Neuronal stem cell (in vitro differentiated cells): ENCODE measurements at places on chromosomes 3 and 15.

- DNase-seq, result no peak
Observed at GRCh38 chr15:58369261-58369701, 62.5 kb upstream of the LIPC start.

- no peak for DNase-seq
Observed at GRCh38 chr3:1942781-1943180, 155.9 kb upstream of the CNTN4 start.

- no peak for DNase-seq
Observed at GRCh38 chr15:76258460-76258859, 52.8 kb downstream of the ETFA start.

DNA sequence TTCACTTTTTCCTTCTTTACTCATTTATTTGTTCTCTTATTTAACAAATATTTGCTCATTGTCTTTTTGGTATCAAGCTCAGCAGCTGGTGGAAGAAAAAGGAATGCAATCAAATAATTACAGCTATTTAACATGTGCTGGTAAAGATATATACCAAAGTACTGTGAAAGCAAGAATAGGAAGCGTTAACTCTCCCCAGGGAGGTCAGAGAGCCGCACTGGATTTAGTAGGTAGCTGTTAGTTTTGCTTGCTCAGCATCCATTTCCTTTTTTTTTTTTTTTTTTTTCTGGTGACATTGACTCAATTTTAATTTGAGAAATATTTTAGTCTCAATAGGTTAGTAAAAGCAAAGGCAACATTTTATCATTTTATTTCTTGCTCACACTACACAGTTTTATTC lies 308.5 kb upstream of the MDFIC2 start:
- no peak for DNase-seq

- no peak for DNase-seq
Observed at GRCh38 chr3:81886081-81886480, 124.6 kb upstream of the GBE1 start.

GRCh38 chr15:99764522-99764921 lies 31.3 kb upstream of the LYSMD4 start:
- no peak for DNase-seq

GRCh38 chr3:196620161-196620604 lies 19.3 kb upstream of the NRROS start:
- DNase-seq, result peak; percentile 29

DNA sequence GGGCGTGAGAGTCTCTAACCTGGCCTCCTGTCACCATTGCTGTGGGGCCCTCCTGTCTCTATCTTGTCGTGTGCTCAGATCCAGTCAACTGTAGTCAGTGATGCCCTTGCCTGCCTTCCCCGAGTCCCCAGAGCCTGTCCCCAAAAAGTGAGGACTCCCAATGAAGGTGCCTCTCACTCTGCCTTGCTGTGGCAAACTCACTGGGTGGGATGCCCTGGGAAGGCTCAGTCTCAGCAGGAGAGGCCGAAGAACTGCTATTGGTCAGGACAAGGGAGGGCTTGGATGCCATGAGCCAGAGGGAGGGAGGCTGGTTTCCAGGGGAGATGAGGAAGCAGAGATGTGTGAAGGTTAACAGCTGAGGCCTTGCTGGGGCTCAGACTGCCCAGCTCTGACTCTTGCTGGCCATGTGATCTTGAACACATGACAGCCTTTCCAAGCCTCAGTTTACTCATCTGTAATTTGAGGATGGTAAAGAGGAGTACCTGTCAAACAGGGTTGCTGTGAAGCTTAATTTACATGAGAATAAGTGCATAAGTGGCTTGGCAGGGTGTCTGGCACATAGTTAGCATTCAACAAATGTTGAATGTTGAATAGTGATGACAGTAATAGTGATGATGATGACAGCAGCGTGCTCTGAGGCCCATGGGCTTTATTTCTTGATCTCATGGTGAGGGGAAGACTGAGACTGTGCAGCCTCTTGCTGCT lies 8.2 kb downstream of the KY start:
- no peak for DNase-seq

GRCh38 chr15:97903971-97904572 lies 56.4 kb upstream of the ARRDC4 start:
- peak; percentile 68 for DNase-seq

GRCh38 chr3:127814325-127814781 lies 8.0 kb downstream of the MGLL start:
- no peak for DNase-seq

DNA sequence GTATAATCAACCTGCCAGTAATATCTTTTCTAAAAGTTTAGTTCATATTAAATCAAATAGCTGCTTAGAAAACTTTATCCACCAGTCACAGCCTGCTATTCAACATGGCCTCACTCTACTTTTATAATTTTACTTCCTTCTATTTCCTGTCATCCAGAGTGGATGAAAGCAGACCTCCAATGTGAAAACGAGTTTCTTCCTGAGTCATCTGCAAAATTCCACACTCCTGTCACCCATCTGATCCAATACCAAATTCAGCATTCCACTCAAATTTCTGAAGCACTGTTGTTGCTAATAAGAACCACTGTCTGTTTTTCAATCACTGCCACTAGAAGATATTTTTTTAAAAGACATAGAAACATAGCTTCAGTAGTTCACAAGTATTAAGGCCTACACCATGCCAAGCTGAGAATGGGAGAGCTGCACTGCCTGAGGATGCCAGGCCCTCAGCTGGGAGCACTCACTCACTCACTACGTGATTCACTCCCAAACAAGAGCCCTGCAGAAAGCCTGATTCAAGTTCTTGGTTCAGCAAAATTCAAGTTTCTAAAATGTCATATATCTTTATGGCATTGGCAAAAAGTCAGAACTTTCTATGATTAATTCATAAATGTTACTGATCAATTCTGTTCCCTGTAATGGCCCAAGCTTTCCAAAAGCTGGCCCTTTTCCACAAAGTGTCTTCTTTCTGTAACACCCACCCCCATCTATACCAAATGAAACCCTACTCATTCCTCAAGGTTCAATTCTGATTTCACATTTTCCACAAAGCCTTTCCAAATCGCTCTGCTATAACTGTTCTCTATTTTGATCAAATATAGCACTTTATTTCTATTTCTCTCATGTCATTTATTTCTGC lies 82.9 kb downstream of the FSIP1 start:
- DNase-seq, result no peak

- DNase-seq, result no peak
Observed at GRCh38 chr3:60528651-60529050, 722.6 kb downstream of the FHIT start.

DNA sequence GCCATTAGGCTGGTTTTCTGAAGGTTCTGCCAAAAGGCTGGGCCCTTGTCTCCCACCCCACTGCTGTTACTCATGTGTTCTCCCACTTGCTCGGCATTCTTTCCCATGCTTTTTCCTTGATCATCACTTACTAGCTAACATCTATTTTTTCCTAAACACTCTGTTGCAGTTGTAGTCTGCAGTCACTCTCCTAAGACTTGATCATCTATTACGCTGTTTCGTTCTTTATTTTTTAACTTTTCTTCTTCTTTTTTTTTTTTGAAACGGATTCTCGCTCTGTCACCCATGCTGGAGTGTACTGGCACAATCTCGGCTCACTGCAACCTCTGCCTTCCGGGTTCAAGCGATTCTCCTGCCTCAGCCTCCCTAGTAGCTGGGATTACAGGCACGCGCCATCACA lies 176.3 kb downstream of the IGF1R start:
- no peak for DNase-seq

DNA sequence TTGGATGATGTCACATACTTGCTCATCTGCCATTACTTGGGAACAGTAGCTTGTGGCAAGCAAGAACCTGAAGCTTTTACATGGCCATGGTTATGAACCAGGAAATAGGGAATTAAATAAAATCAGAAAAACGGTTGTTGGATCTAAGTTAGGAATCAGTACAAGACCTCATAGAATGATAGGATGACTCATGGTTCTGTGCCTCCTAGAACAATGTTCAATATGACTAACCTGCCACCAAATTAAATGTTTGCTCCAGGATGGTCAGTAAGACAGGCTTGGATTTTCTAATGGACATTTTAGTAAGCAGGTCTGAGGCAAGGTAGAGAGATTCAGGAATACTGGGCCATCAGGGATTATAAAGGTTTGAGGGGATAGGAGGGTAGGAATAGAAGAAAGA lies 218.9 kb downstream of the PLOD2 start:
- no peak for DNase-seq

DNA sequence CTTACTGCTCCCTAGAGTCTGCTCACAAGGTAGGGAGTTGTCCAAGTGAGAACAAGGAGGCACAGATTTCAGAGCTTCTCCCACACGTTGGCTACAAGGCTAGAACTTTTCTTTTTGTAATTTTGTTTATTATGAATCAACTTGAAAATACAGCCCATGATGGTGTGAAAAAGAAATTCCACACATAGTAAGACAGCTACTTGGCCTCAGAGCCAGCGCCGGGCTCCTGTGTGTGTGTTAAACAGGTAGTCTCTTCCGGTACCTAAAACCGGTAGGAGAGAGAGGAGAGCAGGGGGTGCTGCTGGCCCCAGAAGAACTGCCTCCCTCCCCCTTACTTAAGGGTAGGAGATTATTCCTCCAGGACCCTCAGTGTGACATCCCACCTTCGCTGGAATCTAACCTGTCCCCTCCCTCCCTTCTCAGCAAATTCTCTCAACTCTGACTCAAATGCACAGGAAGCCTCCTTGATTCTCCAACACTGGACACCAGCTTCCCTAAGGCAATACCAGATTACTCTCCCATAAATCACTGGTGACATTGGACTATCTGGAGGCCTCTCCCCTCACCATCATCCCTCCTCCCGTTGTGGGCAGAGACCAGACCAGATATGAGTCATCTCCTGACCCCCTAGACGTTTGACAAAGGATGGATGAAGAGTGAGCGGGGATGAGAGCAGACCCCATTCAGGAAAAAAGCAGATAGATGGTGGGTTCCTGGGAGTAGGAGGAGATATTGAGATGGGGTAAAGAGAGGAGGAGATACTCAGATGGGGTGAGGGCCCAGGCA lies 4.5 kb upstream of the IP6K1 start:
- no peak for DNase-seq

DNA sequence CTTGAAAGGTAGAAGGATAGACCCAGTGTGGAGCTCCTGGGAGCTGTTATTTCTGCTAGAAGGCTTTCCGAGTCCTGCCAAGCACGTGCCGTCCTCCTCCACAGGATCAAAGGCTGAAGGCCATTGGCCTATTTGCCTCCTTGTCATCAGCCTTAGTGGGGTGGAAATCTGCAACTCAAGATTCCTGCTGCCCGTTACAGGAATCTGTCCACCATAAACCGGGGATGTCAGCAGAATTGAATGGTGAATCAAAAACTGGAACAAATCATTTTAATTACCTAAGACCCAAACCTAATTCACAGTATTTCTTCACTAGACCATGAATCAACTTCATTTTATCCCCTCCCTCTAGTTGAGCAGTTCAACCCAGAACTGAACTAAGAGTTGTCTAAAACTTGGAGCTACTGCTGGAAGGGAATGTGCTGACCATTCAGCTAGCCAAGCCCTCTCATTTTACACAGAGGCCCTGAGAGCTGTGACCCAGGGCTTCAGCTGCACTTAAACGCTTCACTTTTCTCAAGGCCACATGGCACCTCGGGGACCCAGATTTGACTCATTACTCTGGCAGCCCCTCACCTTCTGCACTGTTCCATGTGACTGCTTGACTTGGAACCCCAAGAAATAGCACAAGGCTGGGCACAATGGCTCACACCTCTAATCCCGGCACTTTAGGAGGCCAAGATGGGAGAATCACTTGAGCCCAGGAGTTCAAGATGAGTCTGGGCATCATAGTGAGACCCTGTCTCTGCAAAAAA lies 36.8 kb upstream of the KIF23 start:
- no peak for DNase-seq

GRCh38 chr15:83413054-83413719 lies 34.0 kb upstream of the SH3GL3 start:
- DNase-seq, result no peak

DNA sequence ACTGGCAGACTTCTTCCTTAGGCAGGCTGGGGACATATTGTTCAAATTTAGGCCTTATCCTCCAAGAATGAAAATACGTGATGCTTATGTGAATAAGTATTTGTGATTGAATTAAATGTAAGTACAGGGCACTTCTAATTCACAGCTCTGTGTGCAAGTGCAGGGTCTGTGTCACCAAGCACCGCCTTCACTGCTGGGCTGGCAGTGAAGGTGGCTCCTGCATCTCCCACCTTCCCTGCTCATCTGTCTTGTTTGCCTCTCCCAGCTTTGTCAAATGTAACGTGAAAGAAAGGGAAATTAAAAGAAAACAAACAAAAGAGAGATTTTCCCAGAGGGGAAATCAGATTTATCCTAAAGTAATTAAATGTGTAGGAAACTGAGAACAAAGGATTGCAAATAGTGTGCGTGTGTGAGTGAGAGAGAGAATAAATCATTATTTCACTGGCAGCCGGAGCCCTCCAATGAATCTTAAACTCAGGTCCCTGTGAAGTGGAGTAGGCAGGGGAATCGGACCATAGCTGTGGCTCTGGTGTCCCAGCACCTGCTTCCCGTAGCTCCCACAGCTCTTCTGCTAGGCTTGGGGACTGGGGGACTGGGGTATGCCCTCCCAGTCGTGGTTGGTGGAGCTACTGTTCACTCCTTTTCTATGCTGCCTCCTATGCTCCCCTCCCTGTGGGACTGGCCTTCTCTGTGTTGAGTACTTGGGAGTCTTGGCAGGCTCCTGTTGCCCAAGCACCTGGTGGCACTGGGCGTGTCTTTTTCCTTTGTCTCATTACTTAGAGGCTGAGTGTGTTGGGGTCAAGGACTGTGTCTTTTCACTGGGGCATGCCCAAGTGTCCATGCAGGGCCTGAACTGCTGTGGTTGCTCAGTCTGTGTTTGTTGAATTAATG lies 222.2 kb downstream of the EPHB1 start:
- DNase-seq, result no peak

GRCh38 chr3:112874725-112875124 lies 28.1 kb upstream of the CD200R1L start:
- no peak for DNase-seq

DNA sequence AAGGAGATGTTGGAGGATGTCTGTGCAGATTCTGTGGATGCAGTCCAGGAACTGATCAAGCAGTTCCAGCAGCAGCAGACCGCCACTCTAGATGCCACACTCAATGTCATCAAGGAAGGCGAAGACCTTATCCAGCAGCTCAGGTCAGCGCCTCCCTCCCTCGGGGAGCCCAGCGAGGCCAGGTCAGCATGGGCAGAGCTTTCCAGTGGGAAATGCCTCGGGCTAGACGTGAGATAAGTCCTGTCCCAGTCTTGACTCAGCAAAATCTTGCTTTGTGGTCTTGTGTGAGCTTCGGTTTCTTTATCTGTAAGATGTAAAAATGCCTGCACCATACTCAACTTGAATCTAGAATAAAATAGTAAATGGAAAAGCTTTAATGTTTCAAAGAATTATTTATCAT lies 335.1 kb upstream of the UMPS start:
- no peak for DNase-seq

DNA sequence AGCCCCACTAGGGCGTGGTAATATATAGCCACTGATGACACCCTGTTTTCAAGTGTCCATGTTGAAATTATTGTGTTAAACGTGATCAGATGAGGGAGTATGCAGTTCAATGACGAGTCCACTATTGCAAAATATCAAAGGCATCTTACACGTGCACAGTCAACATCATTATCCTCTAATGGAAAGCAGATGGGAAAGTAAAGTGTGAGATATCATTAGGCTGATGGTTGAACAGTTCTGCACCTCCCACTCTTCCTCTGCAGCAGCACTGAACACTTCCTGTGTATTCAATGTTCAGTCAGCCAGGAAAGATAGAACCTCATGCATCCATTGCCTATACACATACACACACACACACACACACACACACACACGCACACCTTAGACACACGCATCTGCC lies 431.8 kb upstream of the CCDC54 start:
- DNase-seq, result no peak

GRCh38 chr15:42059661-42060476 lies 34.5 kb downstream of the PLA2G4D start:
- DNase-seq, result peak; percentile 65
